ENCODE measurements at places on chromosomes 4 and X.

GRCh38 chr4:153039542-153040185 lies 103.5 kb downstream of the FHDC1 start:
- DNase-seq = no peak

DNA sequence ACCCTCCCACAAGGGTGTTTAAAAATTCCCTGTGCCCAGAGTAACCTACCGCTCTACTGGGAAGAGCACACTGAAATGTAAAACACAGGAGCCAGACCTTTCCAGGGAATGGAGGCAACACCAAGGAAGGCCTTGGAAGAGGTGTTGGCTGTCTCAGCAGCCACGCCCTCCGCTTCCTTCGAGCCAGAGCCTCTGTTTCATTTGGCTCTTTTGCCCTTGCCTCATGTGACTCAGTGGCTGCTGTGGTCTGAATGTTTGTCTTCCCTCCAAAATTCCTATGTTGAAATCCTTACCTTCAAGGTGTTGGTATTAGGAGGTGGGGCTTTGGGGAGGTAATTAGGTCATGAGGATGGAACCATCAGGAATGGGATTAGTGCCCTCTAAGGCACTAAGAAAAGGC lies 11.3 kb downstream of the SCD5 start:
- DNase-seq = no peak

DNA sequence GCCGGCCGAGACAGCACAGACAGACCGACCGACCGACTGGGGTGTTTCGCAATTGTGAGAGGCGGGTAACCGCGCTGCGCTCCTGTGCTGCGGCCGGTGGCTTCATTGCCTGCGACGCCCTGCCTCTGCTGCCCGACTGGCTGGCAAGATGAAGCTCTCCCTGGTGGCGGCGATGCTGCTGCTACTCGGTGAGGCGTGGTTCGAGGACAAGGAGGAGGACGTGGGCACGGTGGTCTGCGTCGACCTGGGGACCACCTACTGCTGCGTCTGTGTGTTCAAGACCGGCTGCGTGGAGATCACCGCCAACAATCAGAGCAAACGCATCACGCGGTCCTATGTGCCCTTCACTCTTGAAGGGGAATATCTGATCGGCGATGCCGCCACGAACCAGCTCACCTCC lies 565.7 kb upstream of the SMIM31 start:
- DNase-seq = no peak

DNA sequence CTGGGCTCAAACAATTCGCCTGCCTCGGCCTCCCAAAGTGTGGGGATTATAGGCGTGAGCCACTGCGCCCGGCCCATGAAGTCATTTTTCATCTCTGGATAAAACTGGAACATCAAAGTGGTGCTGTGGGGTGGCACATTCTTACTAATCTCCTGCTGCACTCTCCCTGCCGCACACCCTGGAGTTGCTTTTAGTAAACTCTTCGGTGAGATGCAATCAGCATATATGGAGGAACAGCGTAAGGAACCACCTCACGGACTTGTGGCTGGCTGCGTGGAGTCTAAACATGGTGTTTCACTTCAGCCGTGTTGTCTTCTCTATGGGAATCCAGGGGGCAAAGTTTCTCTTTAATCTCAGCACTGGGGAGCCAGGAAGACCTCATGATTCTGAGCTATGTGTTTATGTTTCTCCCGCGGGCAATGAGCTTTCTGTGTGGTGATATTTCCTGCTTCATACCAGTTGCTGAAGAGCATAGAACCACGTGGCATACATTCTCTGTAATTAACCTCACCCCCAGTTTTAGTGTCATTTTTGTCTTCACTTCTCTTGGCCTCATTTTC lies 2.1 kb upstream of the RHOH start:
- no peak for DNase-seq

DNA sequence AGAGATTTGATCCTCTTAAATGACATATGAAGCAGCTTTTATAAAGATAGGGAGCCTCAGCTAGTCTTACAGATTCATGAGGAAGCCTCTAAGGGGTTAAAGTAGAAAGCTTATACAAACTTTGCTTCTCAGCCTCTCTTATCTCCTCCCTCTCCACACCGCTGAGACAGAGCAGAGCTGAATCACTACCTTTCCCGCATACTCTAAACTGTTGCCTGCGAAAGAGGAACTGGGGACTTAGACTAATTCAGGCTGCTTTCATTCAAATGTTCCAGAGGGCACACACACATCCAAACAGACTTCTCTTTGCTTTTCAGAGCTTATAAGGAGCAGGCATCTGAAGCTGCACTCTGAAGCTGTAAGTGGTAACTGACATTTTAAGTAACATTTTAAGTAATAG lies at the start of gene SERTM2:
Gene SERTM2, plus strand, starts transcription at position 169 of the 400 bp plus-strand sequence. CDS start 7,213 bp downstream, outside the sequence.
- no peak for DNase-seq
